ENCODE measurements at places on chromosomes 13 and 19.

DNA sequence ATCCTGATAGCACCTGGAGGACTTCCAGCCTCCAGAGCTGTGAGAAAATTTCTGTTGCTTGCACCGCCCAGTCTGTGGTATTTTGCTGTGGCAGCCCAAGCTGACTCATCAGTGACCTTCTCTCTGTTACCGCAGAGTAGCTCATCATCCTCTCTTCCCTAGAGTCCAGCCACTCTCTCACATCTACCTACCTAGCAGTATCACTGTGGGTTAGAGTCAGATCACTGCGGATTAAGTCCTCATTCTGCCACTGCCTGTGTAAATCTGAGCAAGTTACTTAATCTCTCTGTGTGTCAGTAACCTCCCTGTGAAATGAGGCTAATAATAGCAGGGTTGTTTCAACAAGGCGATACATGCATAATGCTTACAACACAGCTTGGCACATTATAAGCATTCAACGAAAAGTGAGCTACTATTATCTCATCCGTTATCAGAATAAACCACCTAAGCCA, 40.3 kb upstream of the USPL1 start:
- DNase-seq, result no peak

- no peak for DNase-seq
Measured at GRCh38 chr13:112013665-112014064, 53.3 kb upstream of the SOX1 start.

DNA sequence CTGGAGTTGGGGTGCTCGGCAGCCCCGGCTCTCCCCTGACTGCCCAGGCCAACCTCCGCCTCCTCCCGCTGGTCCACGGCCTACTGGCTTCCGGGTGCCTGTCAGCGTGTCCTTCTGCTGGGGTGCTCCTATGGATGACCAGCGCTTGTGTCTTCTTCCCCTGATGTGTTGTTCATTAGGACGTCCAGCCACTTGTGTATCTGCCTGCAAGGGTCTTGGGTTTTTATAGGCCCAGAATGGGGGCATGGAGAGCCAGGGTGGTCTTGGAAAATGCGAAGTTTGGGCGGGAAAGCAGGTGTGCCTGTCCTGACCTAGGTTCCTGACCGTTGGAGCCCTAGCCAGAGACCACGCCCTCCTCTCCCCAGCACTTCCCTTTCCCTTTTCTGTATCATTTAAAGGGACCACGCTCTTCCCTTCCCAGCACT, 139.8 kb downstream of the SLITRK5 start:
- DNase-seq, result no peak

DNA sequence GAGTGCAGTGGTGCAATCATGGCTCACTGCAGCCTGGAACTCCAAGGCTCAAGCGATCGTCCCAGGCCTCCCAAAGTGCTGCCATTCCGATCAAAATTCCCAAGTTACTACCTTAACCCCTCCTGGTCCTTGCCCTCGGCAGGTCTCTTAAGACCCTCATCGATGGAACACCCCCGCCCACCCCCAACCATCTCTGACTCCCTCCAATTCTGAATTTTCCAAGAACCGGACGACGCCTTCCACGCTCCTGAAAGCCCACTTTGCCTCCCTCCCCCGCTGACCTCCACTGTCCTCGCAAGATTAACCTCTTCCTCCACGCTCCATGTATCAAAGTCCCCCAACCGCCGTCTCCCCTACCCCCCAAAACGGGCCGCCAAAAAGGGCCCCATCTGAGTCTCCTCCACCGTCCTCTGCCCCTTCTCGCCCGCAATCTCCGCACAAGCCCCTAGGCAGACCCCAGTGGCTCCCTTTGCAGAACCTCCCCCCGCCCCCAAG, 539 bp downstream of the DAPK3 start:
- DNase-seq, result no peak

DNA sequence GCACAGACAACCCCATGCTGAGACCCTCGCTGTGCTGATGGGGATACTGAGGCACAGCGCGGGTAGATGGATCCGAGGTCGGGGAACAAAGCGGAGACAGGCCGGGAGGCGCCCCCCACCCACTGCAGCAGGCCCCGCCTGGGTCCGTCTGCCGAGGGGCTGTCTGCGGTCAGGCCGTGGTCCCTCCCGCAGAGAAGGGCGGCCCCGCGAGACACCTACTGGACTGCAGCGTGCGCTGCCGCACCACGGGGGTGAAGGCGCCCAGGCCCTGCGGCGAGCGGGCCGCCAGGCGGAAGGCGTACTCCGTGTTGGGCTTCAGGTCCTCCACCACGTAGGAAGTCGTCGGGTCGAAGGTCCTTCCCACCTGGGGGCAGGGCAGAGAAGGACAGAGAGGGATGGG, 101.9 kb downstream of the PTPRS start:
- DNase-seq, result no peak
